Activated naive CD8-positive, alpha-beta T cell treated with anti-CD3 and anti-CD28 coated beads, Interleukin-2, amount 10 ng/mL, durations not matched to agents 7 days and 5 days (primary cell): ENCODE measurements at places on chromosomes 6 and 20.

DNA sequence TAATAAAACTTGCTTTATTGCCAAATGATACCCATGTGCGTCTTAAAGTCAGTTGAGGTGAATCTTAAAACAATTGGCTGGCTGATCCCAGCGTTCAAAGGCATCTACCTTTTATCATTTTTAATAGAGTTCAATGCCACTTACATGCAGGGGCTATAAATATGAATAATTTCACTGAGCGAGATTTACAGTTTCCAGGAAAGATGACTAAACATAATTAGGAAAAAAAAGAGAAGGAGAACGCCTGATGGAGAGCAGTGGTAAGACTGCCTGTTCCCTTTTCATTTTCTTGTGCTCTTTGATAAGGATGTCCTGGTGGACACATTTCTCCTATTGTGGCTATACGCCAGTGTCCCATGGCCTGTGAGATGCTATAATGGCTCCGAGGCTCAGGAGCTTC, 139.9 kb upstream of the SLC22A23 start:
- peaks cover 33% of the 10 kb centered on the region for H3K27me3 ChIP-seq
- DNase-seq, result no peak
- H3K36me3 ChIP-seq, result no peaks in the 10 kb centered on the region
- H3K4me3 ChIP-seq, result no peak overlapping the region

GRCh38 chr6:21309807-21310221, 283.7 kb upstream of the SOX4 start:
- H3K27ac ChIP-seq, result no peak overlapping the region
- no peaks in the 10 kb centered on the region for H3K27me3 ChIP-seq
- no peaks in the 10 kb centered on the region for H3K36me3 ChIP-seq
- H3K4me3 ChIP-seq, result no peak overlapping the region
- DNase-seq, result no peak

DNA sequence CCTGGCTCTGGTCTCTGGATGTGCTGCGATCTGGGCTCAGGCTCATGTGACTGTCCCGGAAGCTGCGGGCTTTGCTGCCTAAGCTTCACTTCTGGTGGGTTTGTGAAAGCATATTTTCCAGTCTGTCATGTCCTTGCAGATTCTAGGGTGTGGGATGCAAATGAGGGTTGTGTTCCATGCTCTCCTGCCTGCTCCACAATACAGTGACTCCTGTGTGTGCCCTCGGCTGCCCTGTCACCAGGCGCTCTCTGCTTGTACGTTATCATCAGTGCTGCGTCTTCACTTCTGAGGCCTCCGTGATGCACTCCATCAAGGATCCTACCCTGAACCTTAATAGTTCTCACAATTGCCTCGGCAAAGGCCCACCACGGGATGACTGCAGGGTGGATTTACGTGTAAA, 84.2 kb downstream of the TTLL2 start:
- peaks cover 4% of the 10 kb centered on the region for H3K27me3 ChIP-seq
- no peak overlapping the region for H3K4me3 ChIP-seq
- no peak for DNase-seq
- H3K4me1 ChIP-seq, result peaks cover 3% of the 10 kb centered on the region
- H3K36me3 ChIP-seq, result no peaks in the 10 kb centered on the region
- H3K27ac ChIP-seq, result no peak overlapping the region

GRCh38 chr6:106648651-106649308, 19.4 kb downstream of the QRSL1 start:
- H3K36me3 ChIP-seq, result peaks cover 23% of the 10 kb centered on the region
- no peak overlapping the region for H3K27ac ChIP-seq
- no peaks in the 10 kb centered on the region for H3K27me3 ChIP-seq
- H3K4me1 ChIP-seq, result no peaks in the 10 kb centered on the region
- no peak for DNase-seq

DNA sequence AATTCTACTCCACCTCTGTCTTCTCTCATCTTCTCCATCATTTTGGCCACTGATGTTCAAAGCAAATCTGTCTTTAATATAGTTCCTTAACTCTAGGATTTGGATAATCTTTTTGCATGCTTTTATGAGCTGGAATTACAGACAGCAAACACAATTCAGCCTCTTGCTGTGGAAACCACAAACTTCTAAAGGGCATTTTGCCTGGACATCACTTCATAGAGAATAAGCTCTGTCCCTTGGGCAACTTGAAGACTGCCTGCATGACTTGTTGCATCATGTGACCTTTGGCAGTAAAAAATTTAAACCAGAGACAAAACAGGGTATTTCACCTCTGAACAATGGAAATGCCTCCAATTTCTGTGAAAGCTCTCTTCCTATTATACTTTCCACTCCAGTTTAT, 74.1 kb upstream of the HDDC2 start:
- DNase-seq, result no peak
- H3K27ac ChIP-seq, result no peak overlapping the region
- no peaks in the 10 kb centered on the region for H3K36me3 ChIP-seq
- H3K4me3 ChIP-seq, result no peak overlapping the region
- peaks cover 2% of the 10 kb centered on the region for H3K4me1 ChIP-seq

DNA sequence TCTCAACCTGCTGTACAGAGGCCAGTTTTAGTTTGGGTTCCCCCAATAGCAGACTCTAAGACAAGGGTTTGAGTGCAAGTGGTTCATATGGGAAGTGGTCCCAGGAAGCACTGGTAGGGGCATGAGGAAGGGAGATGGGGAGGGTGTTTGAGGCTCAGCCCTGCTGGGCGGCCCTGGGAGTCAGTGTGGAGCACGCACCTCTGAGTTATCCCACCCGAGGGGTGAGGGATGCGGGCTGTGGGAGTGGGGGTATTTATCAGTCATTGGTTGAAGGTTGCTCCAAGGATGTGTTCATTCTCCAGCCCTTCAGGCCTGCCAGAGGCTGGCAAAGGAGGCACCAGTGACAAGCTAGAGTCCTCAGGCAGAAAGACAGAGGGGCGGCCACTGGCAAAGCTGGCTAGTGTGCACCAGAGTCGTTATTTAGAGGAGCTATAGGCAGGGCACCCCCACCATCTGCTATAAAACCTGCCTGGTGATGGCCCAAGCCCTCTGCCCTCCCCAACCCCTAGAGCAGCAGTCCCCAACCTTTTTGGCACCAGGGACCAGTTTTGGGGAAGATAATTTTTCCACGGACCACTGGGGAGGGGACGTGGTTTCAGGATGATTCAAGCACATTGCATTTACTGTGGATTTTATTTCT, 16.5 kb downstream of the PXMP4 start:
- no peak overlapping the region for H3K4me3 ChIP-seq
- no peaks in the 10 kb centered on the region for H3K27me3 ChIP-seq
- no peaks in the 10 kb centered on the region for H3K4me1 ChIP-seq
- H3K27ac ChIP-seq, result no peak overlapping the region
- H3K36me3 ChIP-seq, result peaks cover 5% of the 10 kb centered on the region

GRCh38 chr6:161029195-161029809, 37.7 kb downstream of the MAP3K4 start:
- peaks cover 18% of the 10 kb centered on the region for H3K36me3 ChIP-seq
- H3K27ac ChIP-seq, result no peak overlapping the region
- peaks cover 4% of the 10 kb centered on the region for H3K4me1 ChIP-seq
- no peak for DNase-seq
- H3K27me3 ChIP-seq, result no peaks in the 10 kb centered on the region

GRCh38 chr20:45998337-45998736, 10.4 kb upstream of the MMP9 start:
- DNase-seq, result no peak
- peaks cover 38% of the 10 kb centered on the region for H3K4me1 ChIP-seq
- no peaks in the 10 kb centered on the region for H3K36me3 ChIP-seq
- peaks cover 8% of the 10 kb centered on the region for H3K27me3 ChIP-seq
- H3K27ac ChIP-seq, result no peak overlapping the region

DNA sequence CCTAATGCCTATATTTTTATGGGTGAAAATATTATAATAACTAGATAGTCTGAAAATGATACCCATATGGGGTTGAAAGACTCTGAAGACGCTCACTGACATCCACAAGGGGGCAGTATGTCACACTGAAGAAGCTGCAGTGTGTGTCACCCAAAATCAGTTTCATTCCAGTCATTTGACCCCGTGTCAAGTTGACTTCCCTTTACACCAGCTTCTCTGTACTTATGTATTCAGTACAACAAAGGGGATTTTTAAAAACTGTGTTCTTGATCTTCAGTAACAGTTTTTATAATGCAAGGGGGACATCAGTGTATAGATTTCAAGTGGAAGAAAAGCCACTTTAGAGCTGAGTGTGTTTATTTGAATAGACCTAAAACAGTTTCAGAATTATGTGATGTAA, 19.3 kb downstream of the FAXC start:
- DNase-seq, result no peak
- H3K4me1 ChIP-seq, result peaks cover 6% of the 10 kb centered on the region
- no peaks in the 10 kb centered on the region for H3K36me3 ChIP-seq
- no peak overlapping the region for H3K4me3 ChIP-seq
- H3K27me3 ChIP-seq, result peaks cover 7% of the 10 kb centered on the region
- no peak overlapping the region for H3K27ac ChIP-seq

DNA sequence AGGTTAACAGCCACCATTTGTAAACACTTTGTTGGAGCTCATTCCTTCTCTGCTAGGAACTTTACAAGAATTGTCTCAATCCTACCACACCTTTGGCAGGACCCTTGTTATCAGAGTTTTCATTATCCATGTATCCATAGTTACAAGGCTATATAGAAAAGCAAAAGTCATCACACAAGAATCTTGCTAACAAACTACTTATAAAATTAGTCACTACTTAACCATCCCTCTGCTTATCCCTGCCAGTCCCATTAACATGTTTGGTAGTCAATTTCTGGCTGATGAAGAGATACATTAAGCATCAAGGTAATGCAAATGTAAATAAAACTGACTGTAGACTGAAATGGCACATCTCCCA, 10.4 kb downstream of the ZSWIM3 start:
- no peaks in the 10 kb centered on the region for H3K27me3 ChIP-seq
- no peaks in the 10 kb centered on the region for H3K4me1 ChIP-seq
- DNase-seq, result no peak

- no peaks in the 10 kb centered on the region for H3K36me3 ChIP-seq
- no peak for DNase-seq
- no peak overlapping the region for H3K27ac ChIP-seq
- peaks cover 15% of the 10 kb centered on the region for H3K27me3 ChIP-seq
- H3K4me3 ChIP-seq, result no peak overlapping the region
Observed at GRCh38 chr6:134619789-134620188, 301.9 kb upstream of the SGK1 start.

GRCh38 chr20:41342474-41343464, 2.1 kb downstream of the LPIN3 start:
- peaks cover 3% of the 10 kb centered on the region for H3K27me3 ChIP-seq
- no peak overlapping the region for H3K4me3 ChIP-seq

- H3K4me3 ChIP-seq, result peak within 1 kb of the TSS; percentile 55
- DNase-seq, result peak; percentile 42
- H3K36me3 ChIP-seq, result peaks cover 9% of the 10 kb centered on the region
- H3K27me3 ChIP-seq, result peaks cover 44% of the 10 kb centered on the region
Observed at GRCh38 chr20:58228484-58229197, at the start of gene ANKRD60. Gene ANKRD60, minus strand, starts transcription at chr20:58228653. Its CDS starts 0 bp downstream, at chr20:58228653.

DNA sequence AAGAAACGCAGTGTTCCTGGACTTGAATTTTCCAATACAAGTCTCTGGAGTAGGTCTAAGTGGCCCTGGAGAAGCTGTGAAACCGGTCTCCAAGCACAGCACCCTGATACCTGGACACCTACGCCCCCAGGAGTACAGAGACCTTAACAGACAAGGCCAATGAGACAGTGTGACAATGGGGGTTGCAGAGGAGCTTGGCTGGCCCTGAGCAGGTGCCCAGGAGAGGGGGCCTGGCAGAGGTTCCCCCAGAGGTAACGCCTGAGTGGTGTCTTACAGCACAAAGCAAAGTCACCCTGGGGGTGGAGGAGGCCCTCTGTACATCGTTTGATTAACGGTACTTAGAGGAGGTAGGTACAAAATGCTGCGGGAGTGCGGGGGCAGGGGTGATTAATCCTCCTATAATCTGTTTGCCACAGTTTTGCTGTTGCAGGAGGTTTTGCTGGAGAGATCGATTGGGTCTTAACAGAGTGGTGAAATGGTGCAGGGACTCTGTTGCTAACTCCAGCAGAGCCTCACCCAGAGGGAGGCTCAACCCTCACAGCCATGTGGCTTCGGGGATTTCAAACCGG, 37.3 kb upstream of the APCDD1L start:
- no peaks in the 10 kb centered on the region for H3K36me3 ChIP-seq
- H3K27me3 ChIP-seq, result peaks cover 21% of the 10 kb centered on the region
- no peak for DNase-seq
- H3K27ac ChIP-seq, result no peak overlapping the region
- no peaks in the 10 kb centered on the region for H3K4me1 ChIP-seq

GRCh38 chr6:14055541-14055940, 62.0 kb upstream of the CD83 start:
- H3K4me3 ChIP-seq, result no peak overlapping the region
- H3K27me3 ChIP-seq, result peaks cover 12% of the 10 kb centered on the region
- no peaks in the 10 kb centered on the region for H3K4me1 ChIP-seq

GRCh38 chr6:144104488-144104887, 9.1 kb upstream of the SF3B5 start:
- no peaks in the 10 kb centered on the region for H3K36me3 ChIP-seq
- DNase-seq, result no peak
- no peaks in the 10 kb centered on the region for H3K27me3 ChIP-seq
- peaks cover 8% of the 10 kb centered on the region for H3K4me1 ChIP-seq
- H3K27ac ChIP-seq, result no peak overlapping the region

DNA sequence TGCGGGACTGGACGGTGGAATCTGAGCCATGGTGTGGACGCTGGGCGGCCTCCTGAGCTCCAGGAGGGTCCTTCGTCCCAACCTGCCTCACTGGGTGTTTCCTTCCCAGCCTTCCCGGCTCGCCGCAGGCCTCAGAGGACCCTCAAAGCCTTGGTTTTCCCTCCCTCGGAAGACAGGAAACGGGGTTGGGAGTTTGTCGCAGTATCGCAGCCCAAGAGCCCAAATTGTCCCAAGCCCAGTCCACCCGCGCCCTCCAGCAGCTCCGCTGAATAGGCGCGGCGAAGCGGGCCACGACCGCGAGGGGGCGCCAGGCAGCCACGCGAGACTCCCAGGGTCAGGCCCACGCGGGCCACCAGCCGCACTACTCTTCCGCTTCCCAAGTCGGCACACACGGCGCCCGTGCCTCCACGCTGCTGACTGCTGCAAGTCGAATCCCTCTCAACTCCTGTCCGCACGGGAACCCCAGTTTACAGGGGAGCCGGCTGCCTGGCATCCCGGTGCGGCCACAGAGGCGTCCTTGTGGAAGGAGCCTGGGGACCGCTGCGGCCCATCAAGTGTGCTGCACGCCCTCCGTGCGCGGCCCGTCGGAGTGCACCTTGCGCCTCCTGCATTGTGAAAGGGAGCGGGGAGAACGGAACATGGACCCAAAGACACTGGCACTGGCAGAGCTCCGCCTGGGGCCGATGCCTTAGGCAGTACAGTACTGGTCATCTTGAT, 40.4 kb upstream of the HMGA1 start:
- H3K27me3 ChIP-seq, result peaks cover 19% of the 10 kb centered on the region
- H3K27ac ChIP-seq, result peak overlapping the region; percentile 56
- peaks cover 3% of the 10 kb centered on the region for H3K4me1 ChIP-seq

DNA sequence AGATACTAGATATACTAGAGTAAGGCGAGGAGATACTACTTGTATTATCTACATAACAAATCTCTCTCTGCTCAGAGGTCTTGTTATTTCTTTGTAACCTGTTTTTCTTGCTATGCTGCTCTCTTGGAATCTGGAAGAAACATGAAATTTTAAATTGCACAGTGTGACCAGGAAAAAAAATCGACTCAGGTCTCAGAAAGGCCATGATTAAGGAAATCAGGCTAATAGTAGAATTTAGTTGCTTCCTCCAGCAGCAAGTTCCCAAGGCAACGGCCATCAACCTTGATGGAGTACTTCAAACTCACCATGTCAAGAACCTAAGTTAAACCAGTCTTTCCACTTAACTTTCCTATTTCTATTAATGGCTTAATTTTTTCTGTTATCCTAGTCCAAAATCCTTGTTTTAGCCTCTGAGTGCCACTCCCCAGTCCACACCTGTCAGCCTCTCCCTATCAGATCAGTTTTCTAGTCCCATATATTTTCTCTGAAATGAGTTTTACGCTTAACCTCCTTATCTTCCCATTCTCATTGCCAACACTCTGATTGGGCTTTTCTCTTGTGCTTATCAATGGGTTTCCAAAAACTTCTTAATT, 87.7 kb upstream of the BEND3 start:
- no peak overlapping the region for H3K4me3 ChIP-seq
- H3K36me3 ChIP-seq, result peaks cover 18% of the 10 kb centered on the region
- DNase-seq, result no peak
- no peak overlapping the region for H3K27ac ChIP-seq
- no peaks in the 10 kb centered on the region for H3K4me1 ChIP-seq
